ENCODE measurements at places on chromosomes 7 and 10. TPM values are rescaled to one million over a fixed set of nuclear protein-coding genes. Genes with fewer than 3 reads are reported as not detected.

GRCh38 chr10:125840955-125841354, 17.6 kb downstream of the BCCIP start:
- no peak for DNase-seq

DNA sequence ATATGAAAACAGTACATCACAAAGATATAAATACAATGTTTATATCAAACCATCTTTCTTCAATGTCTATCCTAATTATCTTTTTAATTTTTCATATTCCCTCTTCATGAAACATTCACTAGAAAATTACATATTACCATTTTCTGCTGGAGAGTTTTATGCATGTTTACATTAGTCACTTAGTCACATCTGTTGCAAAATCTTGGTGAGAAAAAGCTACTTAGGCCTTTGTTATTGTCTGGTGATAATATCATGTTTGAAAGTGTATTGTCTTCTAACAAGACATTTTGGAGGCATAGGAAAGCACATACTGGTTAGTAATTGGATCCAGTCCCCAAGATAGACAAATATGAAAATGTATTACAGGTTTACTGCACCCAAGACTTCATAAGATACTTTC, 163.6 kb downstream of the GNAI1 start:
- no peak for DNase-seq

DNA sequence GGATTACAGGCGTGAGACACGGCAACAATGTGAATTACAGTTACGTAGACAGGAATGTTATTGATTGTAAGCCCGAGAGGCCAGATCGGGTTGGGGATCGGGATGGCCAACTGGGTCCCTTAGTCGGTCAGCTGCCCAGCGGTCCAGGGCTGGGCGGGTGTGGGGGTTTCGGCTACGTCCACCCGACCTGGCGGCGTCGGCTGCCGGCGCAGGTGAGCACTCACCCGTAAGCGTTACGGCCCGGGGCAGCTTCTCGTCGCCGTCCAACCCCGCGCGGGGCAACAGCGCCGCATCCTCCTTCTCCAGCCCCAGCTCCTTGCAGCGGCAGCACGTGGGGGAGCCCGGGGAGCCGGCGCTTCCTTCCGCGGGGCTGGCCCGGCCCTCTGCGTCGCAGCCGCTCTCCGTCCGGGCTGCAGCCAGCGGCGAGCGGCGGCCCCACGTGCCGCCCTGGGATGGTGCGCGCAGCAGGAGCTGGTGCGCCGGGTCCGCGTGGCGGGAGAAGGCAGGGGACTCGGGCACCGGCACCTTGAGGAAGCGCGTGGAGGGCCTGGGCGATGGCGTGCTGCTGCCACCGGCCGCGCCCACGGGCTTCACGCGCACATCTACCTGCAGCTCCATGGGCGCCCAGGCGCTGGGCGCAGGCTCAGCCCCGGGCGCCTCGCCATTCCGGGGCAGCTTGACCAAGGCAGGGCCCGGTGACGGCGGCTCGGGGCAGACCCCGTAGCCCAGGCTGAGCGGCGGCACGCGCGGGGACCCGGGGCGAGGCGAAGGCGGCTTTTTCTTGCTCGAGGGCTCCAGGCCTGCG, 609 bp downstream of the KLRG2 start:
- DNase-seq: no peak

DNA sequence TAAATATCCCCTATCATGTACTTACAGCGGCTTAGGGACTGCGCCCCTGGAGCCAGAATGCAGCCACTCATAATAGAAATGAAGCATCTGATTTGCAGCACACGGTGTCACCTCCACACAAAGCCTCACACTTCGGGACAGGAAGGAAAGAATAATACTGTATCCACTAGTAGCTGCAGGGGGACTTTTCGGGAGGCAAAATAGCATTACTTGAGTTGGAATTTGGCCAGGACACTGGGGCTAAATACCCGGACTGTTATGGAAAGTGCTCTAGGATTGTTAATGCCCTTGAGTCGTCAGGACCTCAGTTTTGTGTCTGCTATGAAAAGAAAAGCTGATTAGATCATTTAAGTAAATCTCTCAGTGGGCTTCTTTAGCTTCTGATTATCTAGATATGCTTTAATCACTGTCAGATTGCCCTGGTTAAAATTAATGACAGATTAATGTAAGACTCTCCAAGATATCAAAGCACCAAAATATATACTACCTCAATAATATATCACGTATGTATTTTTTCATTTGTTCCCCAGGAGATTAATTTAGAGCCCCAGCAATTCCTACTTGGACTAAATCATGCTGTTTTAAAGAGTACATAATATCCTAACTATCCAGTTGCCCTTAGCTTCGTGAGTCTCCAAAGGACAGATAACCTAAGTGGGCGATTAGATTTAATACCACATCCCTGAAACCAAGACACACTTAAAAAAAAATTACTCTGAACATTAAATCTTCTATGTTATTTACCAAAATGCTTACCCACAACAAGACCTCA, 173.0 kb upstream of the NEBL start:
- no peak for DNase-seq

DNA sequence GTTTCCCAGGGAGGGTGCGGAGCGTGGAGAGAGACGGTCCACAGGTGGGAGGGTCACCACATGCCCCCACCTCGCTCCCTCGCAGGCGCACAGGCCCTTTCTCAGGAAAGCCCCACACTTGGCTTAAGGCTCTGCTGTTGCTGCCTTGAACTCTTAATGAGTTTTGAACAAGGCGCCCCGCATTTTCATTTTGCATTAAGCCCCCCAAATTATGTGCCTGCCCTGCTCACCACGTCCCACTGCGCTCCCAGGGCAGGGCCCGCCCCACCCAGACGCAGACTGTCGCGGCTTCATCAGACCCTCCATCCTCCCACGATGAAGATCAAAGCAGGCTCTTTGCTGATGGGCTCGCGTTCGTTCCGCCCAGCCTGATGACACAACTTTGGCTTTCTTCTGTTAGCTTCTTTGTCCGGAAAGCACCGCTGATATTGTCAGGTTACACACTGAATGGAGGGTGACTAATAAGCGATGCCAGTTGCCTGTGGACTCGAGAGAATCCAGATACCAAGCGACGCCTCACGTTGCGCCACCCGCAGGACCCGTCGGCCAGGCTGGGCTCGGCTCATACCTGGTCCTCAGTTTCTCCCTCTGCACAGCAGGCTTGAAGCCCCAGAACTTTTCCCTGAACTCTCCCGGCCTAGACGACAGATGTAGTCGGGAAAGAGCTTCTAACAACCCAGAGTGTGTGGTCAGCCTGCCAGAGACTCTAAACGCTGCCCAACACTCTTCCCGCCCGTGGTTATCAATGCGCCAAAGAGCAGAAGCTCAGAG, 9.5 kb downstream of the CALML3 start:
- DNase-seq: no peak

GRCh38 chr10:62113680-62114079, 155.0 kb downstream of the RTKN2 start:
- DNase-seq: no peak

GRCh38 chr10:49015700-49016099, 76.1 kb upstream of the LRRC18 start:
- DNase-seq: peak; percentile 40

DNA sequence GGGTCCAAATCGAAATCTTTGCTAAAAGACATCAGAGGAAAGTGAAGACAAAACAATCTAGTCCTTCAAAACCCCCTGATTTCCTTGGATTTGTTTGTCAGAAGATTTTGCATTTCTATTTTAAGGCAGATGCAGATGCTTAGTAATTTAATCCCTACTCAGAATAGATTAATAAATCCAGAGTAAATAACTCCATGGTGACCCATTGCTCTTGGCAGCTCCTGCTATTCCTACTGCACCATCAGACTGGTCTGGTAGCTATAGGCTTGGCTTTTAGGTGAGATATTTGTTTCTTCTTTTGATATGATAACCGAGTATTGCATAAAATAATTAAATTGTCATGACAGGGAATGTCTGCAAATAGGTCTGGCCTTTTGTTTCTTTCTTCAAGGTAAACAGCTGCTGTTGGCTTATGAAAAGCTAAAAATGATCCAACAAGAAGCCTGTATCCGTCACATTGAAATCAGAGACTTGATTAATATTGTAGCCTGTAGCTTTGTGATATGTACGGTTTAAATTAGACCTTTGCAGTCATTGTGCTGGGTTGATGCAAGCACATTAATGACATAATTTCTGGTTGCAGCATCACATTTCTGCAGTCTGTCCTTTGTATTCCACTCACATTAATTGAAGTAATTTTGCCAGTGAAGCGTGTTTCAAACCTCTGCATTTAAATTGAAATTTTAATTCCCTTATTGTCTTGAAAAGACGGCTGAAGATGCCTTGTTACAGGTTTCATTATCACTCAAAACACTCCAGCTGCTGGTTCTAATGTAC, 40.7 kb downstream of the EXOC4 start:
- no peak for DNase-seq

- no peak for DNase-seq
These were observed 35.2 kb downstream of the POR start for GRCh38 chr7:75950111-75950681.

The GRM3 gene
- total RNA-seq: not detected

The ZWINT gene
- total RNA-seq: 1.3 TPM
